T follicular helper cell (primary cell): ENCODE measurements at places on chromosomes 16 and 17.

GRCh38 chr16:10598157-10598556 is 17.8 kb upstream of the EMP2 start:
- no peak for DNase-seq

DNA sequence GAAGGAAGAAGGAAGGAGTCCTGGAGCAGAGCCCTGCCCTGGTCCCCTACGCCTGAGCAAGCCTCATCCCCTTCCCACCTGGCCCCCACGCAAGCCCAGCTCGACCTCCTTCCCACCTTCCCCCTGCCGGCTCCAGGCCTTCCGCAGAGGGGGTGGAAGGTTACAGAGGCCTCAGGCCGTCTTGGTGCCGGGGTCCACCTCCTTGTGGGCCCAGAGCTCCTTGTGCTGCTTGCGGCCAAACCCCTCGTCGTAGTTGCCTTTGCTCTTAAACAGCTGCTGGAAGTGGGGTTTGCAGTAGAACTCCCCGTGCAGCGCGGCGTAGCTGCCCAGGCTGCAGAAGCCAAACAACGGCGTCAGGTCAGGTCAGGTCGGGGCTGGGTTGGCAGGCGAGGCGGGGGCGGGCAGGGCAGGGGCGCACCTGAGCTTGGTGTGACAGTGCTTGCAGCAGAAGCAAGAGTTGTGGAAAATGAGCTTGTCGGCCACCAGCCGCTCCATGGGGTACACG is 1.5 kb downstream of the LIMD2 start:
- no peak for DNase-seq

DNA sequence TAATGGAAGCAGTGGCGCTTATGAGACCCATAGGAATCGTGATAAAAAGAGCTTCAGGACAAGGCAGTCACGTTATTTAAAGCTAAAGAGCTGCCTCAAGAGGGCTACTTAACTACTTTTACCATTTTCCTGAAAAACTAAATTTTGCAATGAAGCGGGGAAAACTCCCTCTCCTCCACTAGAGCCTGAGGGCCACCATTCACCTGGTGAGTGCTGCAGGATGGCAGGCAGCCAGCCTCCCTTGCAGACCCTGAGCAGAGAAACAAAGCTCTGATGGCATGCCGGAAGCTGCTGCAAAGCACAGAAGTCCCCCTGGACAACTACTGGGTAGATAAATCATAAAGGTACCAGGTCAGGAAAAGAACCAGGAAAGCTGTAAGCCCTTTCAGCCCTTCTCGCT is 8.4 kb downstream of the AKTIP start:
- no peak for DNase-seq

DNA sequence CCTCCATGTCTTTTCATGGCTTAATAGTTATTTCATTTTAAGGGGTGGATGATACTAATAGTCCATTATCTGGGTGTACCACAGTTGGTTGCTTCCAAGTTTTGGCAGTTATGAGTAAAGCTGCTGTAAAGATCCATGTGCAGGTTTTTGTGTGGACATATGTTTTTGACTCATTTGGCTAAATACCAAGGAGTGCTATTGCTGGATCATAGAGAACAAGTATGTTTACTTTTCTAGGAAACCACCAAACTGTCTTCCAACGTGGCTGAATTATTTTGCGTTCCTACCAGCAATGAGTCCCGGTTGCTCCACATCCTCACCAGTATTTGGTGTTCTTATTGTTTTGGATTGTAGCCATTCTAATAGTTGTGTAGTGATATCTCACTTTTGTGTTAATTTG is 181.9 kb downstream of the SPECC1 start:
- DNase-seq: no peak

GRCh38 chr17:81008140-81008539 is 16.5 kb downstream of the CHMP6 start:
- DNase-seq: no peak

GRCh38 chr17:61744252-61744651 is 119.1 kb downstream of the BRIP1 start:
- no peak for DNase-seq

- peak; percentile 20 for DNase-seq
These were observed 6.3 kb downstream of the C17orf50 start for GRCh38 chr17:35766903-35767510.

DNA sequence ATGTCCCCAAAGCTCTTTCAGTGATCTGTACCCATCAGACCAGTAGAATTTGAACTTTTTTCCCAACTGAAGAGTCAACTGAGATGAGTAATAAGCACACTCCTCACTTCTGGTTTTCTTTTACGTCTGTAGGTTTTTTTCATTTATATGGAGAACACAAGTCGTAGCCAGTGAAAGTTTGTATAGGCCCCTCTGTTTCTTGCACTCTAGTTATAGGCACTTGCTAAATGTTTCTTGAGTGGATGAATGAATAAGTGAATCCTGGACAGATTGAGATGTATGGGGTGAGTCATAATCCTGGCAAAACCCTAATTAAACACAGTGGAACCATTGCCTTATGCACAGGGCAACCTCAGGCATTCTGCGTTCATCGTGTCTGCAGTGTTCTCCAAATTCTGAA is 193.7 kb upstream of the TBX2 start:
- no peak for DNase-seq

DNA sequence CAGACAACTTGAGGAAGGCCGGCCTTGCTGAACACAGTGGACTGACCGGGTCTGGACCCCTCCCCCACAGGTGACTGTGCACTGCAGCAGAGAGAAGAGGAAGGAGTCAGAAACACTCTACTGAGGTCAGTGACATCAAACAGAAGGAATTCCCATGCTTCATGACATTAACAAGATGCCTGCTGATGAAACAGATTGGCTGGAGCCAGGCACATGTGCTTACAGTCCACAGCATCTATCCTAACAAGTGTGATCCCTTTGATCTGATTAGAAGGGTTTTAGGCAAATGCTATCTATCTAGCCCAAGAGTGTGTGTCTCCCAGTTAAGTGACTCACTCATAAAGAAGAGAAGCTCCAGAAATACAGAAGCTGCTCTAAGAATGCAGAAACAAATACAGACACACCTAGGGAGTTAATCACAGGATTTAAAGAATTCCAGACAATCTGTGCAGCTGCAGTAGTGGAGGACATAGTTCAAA is 90.2 kb downstream of the SYCE1L start:
- no peak for DNase-seq

- DNase-seq: no peak
These were observed 26.7 kb downstream of the FA2H start for GRCh38 chr16:74747716-74748615.

DNA sequence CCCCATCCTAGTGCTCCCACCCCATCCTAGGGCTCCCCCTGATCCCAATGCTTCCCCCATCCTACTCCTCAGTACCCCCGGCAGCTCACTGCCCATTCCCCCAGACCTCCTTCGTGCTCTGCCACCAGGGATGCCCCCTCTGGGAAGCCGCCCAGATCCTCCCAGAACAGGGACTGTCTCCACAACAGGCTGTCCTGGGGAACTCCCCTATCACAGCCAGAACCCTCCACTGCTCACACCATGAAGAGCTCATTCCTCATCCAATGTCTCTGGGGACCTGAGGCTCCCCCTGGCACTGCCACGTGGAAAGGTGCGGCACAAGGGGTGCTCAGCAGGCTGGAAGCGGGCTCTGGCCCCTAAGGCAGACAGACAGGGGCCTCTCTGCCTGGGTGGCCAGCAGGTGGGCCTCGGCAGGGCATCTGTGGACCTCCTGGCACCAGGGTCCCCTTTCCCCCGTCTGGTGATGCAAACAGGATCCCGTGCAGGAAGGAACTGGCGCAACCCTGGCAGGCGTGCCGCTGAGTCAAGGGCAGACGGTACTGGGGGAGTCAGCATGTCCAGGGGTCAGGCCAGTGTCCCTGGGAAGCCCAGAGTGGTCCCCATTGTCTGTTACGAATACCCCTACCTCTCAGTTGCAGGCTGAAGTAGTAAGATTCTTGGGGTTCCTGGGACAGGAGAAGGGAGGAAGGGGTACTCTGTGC is 14.8 kb upstream of the PVALEF start:
- DNase-seq: no peak

GRCh38 chr16:81265052-81265451 is 26.6 kb downstream of the BCO1 start:
- DNase-seq: no peak

DNA sequence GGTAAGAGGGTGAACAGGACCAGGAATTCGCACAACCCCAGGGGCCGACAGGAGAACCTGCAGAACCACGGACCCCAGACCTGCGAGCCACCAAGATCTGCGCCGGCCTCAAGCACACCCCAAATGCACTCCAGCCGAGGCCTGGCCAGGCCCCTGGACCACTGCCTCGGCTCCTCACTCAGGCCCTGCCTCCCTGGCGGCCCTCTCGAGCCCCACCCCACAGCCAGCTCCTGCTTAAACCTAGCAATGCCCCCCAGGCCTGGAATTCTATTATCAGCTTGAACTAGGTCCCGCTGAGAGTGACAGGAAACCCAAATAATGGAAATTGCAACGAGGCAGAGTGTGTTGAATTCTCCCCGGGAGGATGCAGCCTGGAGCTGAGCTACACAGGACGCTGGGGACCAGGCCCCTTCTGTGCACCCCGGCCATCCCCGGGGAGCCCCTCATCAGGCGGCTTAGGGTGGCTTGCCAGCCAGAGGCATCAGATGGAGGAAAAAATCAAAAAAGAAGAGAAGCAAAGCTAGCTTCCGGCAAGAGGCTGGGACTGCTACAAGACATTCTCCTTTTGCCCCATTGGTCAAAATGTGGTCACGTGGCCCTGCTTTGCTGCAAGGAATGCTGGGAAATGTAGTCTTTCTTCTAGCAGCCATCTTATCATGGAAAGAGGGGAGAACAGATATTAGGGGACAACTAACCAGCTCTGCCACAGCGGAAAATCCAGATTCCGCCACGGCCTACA is 2.4 kb upstream of the ENPP7 start:
- DNase-seq: peak; percentile 79

GRCh38 chr16:68091380-68092261 is 6.5 kb downstream of the NFATC3 start:
- no peak for DNase-seq

DNA sequence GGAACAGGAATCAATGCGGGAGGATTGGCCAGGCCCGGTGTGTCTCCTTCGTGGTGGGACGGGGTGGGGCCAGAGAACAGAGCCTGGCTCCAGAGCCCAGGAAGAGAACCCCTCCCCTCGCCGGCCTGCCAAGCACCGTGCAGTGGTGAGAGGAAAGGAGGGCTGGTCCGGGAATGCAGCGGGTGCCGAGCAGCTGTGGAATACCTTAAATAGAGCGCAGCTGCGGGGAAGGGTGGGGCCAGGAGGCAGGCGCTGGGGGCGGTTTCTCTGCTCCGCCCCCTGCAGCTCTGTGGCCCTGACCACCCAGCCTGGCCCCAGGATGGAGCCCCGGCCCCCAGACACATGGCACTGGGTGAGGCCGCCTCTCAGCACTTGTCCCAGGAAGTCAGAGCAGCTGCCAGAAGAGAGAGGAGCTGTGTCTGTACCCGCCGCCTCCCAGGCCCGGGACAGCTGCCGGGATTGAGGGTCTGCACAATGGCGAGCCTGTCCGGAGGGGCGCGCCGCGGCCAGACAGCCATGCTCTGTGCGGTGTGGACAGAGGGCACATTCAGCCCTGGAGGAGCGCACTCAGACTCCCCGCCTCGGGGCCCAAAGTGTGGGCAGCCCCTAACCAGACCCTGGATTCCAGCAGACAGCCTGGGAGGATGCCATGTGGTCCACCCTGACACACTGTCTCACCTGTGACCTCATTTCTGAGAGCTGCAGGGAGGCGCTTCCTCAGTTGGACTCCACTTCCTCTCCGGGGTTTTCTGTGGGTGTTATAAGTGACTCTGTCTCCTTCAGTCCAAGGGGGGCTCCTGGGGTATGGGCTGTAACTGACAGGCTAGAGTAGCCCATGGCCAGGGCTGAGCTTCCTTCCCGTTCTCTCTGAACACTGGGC is 268.8 kb downstream of the SEC14L1 start:
- DNase-seq: no peak

DNA sequence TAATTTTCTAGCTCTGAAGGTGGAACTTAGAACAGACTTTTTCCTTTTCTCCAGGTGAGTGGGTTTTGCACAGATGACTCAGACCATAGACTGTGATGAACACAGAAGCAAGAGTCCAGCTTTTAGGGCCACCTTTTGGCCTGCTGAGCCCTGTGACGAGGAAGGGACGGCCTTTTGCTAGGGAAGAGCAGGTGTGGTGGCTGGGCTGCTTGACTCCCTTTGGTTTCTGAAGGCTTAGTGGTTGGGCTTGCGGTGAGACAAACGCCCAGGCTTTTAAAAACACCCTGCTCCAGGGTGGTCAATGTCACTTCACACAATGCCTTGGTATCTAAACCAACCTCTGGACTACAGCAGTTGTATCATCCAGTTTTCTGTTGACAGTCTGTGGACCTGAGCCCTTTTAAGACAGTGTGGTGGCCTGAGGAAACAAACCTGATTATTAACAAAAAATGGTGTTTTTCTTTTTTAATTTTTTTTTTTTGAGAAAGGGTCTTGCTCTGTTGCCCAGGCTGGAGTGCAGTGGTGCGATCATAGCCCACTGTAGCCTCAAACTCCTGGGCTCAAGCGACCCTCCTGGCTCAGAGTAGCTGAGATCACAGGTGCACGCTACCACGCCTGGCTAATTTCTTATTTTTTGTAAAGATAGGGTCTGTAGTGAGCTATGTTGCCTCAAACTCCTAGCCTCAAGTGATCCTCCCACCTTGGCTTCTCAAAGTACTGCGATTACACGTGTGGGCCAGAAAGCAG is 134.0 kb downstream of the SNX29 start:
- no peak for DNase-seq

GRCh38 chr17:31566247-31566991 is 174.9 kb downstream of the RAB11FIP4 start:
- DNase-seq: no peak

- DNase-seq: no peak
These were observed 100.6 kb upstream of the PLCG2 start for GRCh38 chr16:81678326-81679095.

DNA sequence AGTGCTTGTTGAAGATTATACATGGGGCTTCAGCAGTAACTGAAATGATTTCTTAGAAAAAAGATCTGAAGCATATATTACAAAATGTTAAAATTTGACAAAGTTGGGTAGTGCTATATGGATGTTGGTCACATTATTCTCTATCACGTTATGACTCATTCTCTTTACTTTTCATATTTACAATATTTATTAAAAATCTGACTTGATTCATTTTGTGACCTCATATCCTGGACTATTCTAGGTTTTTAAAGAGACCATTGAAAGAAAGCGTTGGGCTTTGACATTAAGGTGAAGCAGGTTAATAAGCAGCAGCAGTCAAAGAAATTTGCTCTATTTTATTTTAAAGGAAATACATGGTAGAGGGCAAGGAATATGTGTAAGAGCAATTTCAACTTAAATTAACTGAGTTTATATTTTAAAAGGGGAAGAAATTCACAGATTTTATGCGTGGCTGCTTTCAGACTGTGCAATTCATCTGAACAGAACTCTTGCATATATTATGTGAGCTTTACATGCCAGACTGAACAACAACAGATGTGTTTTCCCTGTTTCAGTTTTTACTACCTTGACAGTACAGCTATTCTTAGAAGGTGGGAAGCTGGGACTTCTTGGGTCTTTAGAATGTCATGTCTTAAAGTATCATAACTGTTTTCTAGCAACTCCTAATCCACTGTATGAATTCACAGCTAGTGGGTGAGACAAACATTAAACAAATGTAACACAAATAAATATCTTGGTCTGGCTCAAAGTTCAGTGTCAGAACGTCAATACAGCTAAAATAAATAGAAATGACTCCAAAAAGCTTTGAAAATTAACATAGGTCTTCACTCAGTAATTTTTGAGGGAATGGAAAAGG is 10.4 kb upstream of the FAM20A start:
- DNase-seq: no peak

GRCh38 chr17:2500446-2500845 is 11.2 kb downstream of the METTL16 start:
- no peak for DNase-seq

GRCh38 chr16:66099306-66099705 is 267.2 kb upstream of the CDH5 start:
- no peak for DNase-seq

GRCh38 chr16:12515746-12516145 is 287.9 kb downstream of the CPPED1 start:
- DNase-seq: no peak
